HT-29 (cell line): ENCODE measurements at places on chromosomes 6 and 20. TPM values are rescaled to one million over a fixed set of nuclear protein-coding genes. Genes with fewer than 3 reads are reported as not detected.

The PPP1R3G gene
- 0.03 TPM in 1 of 2 replicates, not detected in the other for total RNA-seq

The ADGRB3 gene
- not detected in 2 replicates for total RNA-seq

The MYLK4 gene
- total RNA-seq: 0.03 and 0.08 TPM in 2 replicates

The PRRC2A gene
- 128 and 172 TPM in 2 replicates for total RNA-seq

The ADGRF5 gene
- total RNA-seq: 0.05 TPM in 1 of 2 replicates, not detected in the other

The TREM2 gene
- not detected in 2 replicates for total RNA-seq

The MBOAT1 gene
- total RNA-seq: 1.0 and 3.7 TPM in 2 replicates

The AIF1 gene
- not detected in 2 replicates for total RNA-seq
